ENCODE measurements at places on chromosomes 7 and 10.
A peak's percentile ranks its signal among the peaks of the same experiment; 100 is the strongest.

GRCh38 chr7:28144266-28144665 is 36.3 kb downstream of the JAZF1 start:
- DNase-seq: no peak

DNA sequence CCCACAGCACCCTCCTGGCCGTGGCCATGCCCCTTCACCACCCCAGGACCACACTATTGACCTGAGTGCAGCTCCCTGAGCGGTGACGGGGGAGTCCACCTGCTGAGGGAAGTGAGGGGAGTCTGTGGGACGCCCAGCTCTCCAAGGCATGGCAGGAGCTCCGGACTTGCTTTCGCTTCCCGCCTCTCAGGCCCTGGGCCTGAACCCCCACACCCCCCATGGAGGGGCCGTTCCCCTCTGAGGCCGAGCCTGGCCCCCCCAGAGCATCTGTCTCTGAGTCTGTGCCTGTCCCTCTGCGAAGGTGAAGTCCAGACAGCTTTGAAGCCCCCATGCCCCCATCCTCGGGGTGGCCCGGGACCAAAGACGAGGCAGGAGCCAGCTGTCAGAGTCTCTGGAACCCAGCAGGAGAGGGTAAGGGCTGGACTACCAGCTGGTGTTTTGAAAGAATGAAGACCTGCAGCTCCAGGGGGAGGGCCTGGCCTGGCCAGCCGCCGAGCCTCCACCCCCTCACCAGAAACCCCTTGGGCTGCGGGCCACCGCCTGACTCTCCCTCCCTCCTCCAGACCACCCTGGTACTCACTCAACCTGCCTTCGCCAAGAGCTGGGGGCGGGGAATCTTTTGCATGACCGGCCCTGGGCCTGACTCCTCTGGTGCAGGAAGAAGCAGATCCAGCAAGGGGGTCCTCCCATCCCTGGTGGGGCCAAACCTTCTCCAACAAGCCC is 114.0 kb downstream of the PDGFA start:
- DNase-seq: no peak

GRCh38 chr7:29607889-29608288 is 44.3 kb downstream of the PRR15 start:
- DNase-seq: no peak

DNA sequence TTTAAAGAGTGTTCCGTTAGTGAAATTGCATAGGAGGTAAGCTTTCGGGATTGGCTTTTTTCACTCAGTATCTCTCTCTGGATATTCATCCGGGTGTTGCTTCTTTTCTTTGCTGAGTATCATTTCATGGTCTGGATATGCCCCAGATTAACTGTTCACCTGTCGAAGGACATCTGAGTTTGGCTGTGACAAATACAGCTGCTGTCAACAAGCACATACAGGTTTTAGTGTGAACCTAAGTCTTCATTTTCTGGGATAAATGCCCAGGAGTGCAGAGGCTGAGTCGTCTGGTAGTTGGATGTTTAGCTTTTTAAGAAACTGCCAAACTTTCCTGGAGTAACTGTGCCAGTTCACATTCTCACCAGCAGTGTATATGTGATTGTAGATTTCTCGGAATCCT is 5.6 kb downstream of the DOCK1 start:
- DNase-seq: no peak

DNA sequence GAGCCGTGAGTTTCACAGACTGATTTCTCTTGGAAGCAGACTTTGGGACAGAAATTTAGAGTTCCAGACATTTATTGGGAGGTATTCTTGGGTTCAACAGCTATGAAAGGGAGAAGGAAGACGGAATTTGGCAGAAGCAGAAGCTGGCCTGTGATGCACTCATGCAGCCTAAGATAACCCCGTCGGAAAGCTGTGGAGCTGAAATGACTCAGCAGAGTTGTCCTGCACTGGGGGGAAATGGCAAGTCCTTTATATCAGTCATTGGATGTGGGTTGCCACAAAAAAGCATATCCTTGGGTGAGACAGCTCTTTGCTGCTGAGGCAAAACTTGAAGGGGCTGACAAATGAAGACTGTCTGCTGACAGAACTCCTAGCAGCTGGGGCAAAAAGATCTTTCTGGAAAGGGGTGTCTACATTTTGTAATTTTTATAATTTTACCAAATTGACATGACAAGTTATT is 11.5 kb upstream of the MICU1 start:
- peak; percentile 6 for DNase-seq

DNA sequence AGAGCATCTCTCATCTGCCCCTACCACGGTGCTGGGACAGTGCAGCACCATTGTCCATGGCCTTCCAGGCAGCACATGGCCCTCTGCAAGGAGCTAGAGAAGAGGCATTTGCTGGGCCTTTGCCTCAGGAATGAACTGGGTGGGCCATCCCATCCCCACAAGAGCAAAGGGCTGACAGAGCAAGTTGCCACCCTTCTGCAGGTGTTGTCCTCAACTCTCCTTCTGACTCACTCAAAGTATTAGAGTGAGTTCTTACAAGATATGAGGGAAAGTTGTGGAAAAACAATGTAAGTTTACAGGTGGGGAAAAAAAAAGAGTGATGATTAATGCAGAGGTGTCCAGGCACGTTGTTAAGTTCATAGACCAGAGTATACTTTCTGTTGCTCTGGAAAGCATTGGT is 261.2 kb downstream of the SKIDA1 start:
- no peak for DNase-seq

Measured in CD4-positive, alpha-beta T cell treated with Interleukin-4 for 4 hours (primary cell).